ENCODE measurements at places on chromosomes 4 and X.

DNA sequence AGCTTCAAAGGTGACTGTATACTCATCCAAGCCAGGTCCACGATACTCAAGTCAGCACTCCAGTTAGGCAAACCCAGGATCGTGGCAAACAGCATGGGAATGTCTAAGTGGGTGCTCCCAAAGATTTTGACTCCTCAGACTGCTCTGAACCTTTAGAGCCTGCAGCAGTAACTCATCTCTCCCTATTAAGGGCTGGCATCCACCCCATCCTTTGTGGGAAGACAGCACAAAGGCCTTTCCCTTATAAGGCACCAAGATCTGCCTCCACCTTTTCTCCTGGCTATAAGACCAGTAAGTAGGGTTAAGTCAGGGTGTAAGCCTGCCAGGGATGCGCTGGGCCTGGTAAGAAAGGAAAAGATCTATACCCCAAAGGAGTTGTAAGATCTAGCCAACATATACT lies 23.6 kb upstream of the SLC25A43 start:
- DNase-seq: no peak

DNA sequence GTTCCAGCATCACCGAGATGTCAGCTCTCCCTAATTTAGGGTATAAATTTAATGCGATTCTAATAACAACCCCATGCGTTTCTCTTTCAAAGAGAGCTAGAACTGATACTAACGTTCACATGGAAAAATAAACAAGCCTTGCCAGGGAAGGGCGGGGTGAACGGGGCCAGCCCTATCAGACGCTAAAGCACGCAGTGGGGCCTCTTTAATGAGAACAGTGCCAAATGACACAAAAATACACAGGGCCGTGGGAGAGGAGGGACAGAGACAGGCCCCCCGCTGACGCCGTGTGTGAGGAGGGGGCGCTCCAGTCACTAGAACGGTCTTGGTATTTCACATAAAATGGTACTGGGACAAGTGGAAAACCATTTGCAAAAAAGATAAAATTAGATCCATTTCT lies 21.3 kb upstream of the ADRA2C start:
- DNase-seq: no peak

DNA sequence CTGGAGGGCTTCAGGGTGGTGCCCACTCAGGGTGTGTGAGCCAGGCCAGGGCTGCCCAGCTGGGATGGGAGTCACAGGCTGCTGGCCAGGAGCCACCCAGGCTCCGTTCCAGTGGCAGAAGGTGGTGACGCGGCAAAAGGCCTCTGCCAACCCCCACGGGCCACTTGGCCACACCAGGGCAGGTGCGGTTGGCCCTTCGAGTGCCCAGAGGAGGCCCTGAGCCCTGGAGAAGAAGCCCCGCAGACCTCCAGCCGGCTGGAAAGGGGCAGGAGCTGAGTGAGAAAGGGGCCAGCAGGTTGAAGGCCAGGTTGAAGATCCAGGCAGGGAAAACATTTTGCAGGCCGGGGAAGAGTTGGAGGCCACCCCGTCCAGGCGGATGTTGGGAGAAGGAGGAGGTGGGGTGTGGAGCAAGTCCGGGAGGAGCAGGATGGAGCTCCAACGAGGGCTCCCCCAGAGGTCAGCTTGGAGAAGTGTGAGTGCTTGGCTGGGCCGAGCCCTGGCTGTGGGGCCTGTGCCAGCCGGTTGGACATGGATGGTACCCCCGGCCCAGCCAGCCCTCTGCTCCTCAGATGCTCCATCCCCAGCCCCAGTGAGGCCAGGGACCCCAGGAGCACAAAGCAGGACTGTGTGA lies 2.8 kb upstream of the CPLX1 start:
- no peak for DNase-seq

DNA sequence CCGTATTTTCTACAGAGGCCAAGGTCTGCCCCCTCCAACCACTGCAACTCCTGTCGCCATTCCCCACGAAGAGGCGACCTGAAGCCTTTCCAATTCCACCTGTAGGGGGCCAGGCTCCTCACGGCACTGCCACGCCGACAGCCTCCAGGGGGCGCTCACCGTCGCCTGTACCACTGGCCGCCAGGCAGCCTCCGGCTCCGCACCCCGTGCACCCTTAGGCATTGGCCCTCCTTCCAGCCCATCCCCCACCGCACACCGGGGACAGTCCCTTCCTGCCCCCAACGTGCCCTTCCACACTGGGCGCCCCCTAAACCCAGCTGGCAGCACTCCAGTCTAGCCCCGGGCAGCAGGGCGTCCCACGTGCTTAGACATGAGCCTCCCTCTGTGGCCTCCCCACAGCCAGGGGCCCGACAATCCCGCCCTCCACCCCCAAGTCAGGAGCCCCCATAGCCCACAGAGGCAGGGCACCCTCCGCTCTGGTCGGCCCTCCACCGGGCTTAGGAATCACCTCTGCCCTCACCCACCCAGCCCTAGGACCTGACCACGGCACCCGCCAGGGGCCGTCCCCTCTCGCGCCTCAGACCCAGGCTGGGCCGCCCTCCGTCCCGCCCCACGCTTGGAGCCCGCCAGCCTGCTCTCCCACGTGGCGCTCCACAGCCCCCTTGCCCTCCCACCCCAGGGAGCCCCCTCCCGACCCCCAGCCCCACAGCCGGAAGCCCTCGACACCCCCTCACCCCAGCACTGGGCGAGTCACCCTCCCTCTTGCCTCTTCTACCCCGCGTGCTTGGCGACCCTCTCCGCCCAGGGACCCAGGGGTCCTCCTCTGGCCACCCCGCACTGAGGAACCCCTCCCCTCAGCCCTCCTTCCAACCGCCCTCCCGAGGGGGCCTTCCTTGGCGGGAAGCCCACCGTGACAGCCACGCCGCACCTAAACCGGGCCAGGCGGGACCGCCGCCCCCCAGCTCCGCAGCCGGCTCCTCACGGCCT lies 711 bp downstream of the PNMA6E start:
- DNase-seq: peak; percentile 38

- DNase-seq: peak; percentile 46
These were observed 15.1 kb downstream of the PALLD start for GRCh38 chr4:168511780-168512489.

- DNase-seq: no peak
These were observed 28.8 kb downstream of the UVSSA start for GRCh38 chr4:1375761-1376322.

DNA sequence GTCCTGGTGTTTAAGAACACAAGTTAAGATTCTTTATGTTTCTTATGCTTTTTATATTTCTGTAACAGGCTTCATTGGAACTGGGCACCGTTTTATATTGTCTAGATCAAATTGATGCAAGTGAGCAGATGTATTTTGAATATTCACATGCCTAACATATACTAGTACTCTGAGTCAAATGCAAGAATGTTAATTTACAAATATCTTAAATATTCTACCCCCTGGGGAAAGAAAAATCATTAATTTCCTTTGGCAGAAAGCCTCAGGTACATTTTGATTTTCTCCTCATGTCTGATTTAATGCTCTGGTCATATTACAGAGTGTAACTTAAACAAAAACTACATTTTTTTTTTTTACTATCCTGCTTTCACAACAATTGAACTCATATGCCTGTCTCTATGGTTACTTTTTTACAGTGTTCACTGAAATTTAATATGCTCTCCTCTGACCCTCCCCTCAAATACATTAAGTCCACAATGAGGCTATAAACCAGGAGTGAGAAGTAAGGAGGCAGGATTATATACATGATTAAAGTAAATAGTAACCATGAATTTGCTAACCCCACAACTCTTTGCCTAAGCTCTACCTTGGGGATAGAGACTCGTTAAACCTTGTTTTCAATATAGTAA lies 2.4 kb upstream of the NSUN7 start:
- no peak for DNase-seq

GRCh38 chrX:4588056-4588455 lies 874.6 kb upstream of the PRKX start:
- DNase-seq: no peak

DNA sequence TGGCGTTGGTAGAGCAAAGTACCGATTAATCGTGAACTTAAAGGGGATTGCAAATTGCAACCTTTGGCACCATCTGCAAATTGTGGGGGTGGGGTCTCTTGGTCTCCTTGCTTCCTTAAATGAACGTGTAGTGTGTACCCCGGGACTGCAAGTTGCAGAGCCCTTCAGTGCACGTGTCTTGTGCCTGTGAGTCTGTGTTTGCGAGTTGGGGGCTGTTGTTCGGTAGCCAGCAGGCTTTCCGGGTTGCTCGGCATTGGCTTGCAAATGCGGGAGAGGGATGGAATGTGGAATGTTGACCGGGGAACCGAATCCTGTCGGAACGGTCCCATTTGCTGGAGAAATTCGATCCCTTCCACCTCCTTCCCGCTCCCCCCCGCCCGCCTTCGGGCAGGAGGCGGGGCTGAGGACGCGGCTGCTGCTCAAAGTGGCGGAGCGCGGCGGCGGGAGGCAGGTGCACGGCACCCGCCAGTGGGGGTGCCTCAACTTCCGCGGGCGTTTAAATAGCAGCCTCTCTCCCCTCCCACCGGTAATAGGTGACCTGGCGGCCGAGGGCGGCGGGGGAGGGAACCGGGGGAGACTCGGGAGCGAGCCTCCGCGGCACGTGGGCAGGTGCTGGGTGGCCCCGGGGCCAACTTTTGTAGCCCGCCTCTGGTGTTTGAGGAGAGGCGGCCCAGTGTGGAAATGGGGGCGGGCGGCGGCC lies 1.5 kb downstream of the JADE1 start:
- DNase-seq: peak; percentile 72

DNA sequence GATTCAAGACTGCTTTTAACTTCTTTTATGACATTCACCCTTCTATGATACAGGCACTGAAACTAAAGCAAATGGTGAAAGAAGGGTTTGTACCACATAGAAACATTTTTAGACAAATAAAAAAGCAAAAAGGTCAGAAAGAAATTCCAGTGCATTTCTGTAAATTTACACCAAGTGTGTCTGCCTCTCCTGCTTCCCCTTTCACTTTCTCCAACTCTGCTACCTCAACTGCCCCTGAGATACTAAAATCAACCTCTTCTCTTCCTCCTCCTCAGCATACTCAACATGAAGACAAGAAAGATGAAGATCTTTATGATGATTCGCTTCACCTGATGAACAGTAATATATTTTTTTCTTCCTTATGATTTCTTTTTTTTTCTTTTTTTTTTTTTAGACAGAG lies 187.9 kb downstream of the LRBA start:
- DNase-seq: no peak

DNA sequence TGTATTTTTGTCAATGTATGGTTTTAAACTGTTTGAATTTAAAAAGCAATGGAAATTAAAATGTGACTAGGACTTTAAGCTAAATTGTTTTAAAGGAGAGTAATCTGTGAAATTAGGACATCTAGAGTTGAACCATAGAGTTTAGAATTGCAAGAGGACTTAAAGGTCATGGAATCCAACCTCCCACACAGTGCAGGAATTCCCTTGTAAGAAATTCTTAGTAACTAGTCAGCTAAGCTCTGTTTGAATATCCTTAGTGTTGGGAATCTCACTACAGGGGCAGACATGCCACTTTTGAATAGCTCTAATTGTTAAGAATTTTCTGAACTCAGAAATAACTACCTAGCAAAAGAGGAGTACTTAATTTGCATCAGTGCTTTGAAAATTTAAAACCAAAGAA lies 292.9 kb downstream of the IL1RAPL1 start:
- DNase-seq: no peak

GRCh38 chr4:108008721-108009120 lies 19.0 kb downstream of the HADH start:
- no peak for DNase-seq

GRCh38 chrX:154515090-154515965 lies 704 bp downstream of the FAM3A start:
- no peak for DNase-seq

DNA sequence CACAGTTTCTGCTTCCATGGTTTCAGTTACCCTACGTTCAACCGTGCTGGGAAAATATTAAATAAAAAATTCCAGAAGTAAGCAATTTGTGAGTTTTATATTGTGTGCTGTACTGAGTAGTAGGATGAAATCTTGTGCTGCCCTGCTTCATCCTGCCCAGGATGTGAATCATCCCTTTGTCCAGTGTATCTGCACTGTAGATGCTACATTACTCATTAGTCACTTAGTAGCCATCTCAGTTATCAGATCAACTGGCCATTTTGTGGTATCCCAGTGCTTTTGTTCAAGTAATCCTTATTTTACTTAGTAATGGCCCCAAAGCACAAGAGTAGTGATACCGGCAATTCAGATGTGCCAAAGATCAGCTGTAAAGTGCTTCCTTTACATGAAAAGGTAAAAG lies 97.9 kb downstream of the COX18 start:
- no peak for DNase-seq

DNA sequence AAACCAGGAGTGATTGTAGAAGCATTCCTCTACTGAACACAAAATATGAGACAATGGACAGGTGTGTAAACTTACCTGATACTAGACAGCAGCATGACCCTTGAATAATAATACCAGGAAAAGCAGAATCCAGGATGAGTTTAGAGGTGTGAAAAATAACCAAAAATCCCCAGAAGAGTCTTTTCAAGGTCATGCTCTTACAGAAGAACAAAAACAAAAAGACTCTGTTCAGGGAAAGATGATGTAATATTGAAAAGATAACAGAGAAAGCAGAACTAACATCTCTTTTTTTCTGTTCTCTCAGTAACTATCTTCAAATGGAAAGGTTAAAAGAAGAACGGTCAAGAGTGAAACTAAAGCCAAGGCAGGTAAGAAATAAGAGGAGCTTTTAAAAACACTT lies 14.0 kb upstream of the ARHGAP10 start:
- no peak for DNase-seq

GRCh38 chr4:141497627-141498026 lies 138.8 kb upstream of the IL15 start:
- no peak for DNase-seq

DNA sequence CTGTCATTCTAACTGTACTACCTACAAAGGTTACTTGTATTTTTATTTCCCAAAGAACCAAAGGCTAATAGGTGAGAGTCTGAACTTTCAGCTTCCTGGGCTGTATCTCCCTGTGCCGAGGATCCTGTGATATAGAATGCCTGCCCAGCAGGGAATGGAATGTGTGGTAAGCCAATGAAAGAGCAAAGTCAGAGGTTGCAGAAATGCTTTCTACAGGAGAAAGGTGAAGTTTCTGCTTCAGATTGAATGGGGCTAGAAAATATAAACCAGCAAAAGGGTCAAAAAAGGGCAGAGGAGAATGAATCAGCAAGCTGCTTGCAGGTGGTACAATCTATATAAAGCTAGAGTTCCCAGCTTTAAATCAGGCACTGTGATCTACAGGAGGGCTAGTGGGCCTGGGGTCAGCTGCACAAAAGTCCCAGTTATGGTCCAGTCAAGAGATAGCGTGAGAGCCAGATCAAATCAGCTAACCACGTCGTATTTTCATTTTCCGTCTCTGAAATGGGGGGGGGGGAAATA lies 146.1 kb downstream of the DCTD start:
- no peak for DNase-seq

GRCh38 chr4:14221176-14221575 lies 593.7 kb upstream of the BOD1L1 start:
- DNase-seq: no peak

GRCh38 chr4:125191232-125191631 lies 123.5 kb upstream of the FAT4 start:
- no peak for DNase-seq

DNA sequence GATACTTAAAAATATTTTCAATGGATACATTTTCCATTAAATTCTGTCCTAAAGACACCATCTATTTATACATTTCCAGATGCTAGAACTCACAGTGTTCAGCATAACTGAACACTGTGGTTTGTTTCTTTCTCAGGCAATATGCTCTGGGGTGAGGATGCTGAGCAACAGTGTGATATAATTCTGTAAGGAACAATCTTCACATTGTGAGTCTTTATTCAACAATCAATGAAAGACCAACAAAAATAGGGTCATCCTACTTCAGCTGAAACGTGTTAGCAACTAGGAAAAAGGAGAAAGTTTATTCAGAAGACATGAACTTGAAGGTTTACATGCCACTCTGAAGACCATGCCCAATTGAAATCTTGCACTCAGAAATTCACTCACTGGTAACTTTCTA lies 284.8 kb downstream of the UNC5C start:
- no peak for DNase-seq

Measured in stimulated activated CD8-positive, alpha-beta memory T cell treated with anti-CD3 and anti-CD28 coated beads, Interleukin-15, amount 100 ng/mL, for 48 hours (primary cell).